Activated T-helper 1 cell treated with anti-CD3 and anti-CD28 coated beads, Interleukin-2, amount 50 U/mL, for 16 hours (primary cell): ENCODE measurements at places on chromosomes 5 and 9.

- DNase-seq = no peak
Measured at GRCh38 chr9:114008667-114009410, 69.3 kb downstream of the AMBP start.

GRCh38 chr9:95753762-95754465, 121.6 kb upstream of the ERCC6L2 start:
- no peak for DNase-seq

- no peak for DNase-seq
Measured at GRCh38 chr5:163106098-163106497, 331.3 kb upstream of the CCNG1 start.

- DNase-seq = no peak
Measured at GRCh38 chr5:38642189-38642911, 85.9 kb upstream of the LIFR start.

- DNase-seq = no peak
Measured at GRCh38 chr9:32395510-32396216, 11.2 kb downstream of the ACO1 start.

DNA sequence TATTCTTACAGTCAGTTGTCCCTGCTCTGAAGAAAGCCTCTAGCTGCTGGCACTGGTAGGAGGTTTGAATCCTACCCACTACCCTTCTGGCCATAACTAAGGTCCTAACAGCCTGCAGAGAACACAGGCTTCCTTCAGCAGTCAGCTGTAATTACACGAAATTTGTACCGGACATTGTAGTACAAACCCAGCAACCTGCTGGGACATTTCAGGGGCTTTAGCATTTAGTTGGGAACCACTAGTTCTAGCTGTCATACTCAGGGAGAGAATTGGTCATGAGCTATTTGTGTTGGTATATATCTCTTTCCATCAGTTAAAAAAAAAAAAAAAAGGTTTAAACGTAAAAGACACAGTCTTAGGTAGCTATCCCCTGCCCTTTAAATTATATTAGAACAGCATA, 1070.2 kb upstream of the DMAC1 start:
- no peak for DNase-seq

GRCh38 chr5:9376363-9377117, 169.3 kb downstream of the SEMA5A start:
- DNase-seq = no peak

- DNase-seq = no peak
Measured at GRCh38 chr9:14308853-14309145, 5.1 kb downstream of the NFIB start.

DNA sequence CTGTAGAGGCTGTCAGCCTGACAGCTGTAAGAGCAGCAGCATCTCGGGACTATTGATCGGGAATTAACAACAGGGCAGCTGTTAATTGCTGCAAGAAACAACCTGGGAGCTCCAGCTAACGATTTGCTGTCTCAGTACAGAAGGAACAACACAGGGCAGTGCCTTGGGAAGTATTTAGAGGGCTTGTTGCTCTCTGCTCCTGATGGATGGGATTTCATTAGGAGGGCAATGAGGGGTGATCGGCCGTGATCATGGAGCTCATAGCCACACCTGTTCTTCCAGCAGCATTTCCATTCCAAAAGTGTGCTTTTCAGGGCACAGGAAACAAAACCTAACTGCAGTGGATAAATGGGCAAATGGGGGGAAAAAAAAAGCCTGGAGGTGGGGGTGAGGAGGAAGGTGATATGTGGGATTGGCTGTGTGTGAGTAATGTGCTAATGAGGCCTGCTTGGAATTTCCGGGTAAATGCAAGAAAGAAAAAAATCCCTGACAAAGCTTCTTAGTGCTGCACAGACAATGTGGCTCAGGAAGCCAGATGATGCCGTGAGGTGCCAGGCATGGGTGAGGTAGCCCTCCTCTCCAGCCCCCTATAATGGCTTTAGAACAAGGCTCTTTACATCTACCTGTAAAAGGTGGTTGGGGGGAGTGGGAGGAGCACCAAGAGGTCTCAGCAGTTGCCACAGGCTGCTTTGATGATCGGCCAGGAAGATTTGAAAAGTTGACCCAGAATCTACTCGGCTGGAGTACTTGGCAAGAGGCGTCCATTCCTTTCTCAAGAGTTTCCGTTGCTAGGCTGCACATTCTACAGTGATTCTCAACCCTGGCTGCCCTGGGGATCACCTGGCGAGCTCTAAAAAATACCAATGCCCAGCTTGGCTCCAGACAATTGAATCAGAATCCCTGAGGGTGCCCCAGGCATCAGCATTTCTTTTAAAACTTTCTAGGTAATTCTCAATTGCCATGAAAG, 139.5 kb upstream of the KLF9 start:
- no peak for DNase-seq

DNA sequence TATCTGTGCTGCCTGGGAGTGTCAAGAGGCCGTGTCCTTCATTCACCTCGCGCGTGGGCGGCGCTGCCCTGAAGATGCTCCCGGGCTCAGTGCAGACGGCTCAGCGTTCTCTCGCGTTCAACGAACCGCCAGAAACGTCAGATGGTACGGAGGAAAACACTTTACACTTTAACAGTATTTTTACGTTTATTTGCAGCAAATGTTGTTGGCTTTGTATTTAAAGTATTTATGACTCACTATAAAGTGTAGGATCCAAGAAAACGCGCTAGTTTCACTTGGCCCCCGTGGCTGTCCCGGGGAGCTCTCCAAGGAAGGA, 544 bp upstream of the ERCC6L2 start:
- DNase-seq = peak; percentile 32

- DNase-seq = no peak
Measured at GRCh38 chr9:14136047-14136635, 177.8 kb downstream of the NFIB start.

DNA sequence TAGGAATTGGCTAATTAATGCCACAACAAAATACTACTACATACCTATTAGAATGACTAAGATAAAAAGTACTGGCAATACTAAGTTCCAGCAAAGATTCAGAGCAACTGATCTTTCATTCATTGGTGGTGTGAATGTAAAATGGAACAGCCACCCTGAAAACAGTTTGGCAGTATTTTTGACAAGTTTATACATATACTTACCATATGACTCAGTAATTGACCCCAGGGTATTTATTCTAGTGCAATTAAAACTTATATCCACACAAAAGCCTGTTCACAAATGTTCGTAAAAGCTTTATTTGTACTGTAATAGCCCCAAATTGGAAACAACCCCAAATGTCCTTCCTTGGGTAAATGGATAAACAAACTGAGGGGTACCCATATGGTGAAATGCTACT, 270.8 kb upstream of the ACTBL2 start:
- DNase-seq = no peak

GRCh38 chr5:163867324-163867723, 361.9 kb downstream of the MAT2B start:
- DNase-seq = no peak

GRCh38 chr9:86281593-86282076, 703 bp downstream of the ISCA1 start:
- no peak for DNase-seq

DNA sequence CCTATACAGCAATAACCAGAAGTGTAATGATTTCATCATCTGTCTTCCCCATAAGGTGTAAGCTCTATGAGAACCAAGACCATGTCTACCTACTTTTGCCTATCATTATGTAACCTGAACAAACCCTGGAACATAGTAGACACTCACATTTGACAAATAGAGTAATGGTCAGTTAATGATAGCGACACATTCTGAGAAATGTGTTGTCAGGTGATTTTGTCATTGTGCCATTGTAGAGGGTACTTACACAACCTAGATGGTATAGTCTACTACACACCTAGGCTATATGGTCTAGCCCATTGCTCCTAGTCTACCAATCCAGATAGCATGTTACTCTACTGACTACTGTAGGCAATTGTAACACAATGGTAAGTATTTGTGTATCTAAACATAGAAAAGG, 22.3 kb upstream of the WDR41 start:
- no peak for DNase-seq

GRCh38 chr9:68609901-68610415, 69.3 kb upstream of the TMEM252 start:
- DNase-seq = no peak

DNA sequence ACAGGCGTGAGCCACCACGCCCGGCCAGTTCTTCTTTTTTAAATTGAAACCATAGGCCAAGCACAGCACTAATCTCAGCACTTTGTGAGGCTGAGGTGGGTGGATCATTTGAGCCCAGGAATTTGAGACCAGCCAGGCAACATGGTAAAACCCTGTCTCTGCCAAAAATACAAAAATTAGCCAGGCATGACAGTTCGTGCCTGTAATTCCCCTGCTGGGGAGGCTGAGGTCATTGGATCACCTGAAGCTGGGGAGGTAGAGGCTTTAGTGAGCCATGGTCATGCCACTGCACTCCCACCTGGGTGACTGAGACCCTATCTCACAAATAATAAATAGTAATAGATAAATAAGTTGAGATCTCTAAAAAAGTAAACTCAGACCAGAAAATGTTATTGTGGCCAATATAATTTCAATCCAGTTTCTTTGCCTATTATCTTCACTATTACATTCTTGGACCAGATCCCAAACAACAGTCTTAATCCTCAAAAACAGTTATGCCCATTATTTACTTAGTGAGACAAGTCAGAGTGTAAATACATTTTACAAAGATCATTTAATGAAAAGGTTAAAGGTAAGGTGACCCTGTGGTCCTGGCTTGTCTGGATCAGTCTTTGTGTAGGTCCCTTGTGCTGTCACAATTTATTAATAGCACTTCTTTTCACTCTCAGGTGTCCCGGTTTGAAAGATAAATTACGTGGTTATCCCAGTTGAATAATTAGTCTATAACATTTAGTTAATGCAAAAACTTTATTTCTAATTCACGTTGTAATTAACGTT, 53.6 kb downstream of the RAB24 start:
- DNase-seq = no peak

DNA sequence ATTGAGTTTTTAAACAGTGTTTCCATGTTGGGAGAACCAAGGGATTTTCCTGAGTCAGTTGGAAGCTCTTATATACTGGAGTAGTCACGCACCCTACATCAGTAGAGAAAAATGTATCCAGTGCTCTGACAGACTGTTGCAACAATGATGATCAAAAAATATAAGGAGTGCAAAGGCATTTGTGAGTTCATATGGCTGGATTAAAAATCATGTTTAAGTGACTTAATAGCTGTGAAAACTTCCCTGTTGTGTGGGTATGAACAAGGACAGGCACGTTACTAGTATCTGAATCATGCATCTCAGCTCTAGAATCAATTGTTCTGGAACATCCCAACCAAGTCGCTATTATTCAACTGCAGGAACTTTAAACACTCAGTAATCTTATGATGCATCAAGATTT, 229.7 kb downstream of the ROR2 start:
- DNase-seq = no peak

DNA sequence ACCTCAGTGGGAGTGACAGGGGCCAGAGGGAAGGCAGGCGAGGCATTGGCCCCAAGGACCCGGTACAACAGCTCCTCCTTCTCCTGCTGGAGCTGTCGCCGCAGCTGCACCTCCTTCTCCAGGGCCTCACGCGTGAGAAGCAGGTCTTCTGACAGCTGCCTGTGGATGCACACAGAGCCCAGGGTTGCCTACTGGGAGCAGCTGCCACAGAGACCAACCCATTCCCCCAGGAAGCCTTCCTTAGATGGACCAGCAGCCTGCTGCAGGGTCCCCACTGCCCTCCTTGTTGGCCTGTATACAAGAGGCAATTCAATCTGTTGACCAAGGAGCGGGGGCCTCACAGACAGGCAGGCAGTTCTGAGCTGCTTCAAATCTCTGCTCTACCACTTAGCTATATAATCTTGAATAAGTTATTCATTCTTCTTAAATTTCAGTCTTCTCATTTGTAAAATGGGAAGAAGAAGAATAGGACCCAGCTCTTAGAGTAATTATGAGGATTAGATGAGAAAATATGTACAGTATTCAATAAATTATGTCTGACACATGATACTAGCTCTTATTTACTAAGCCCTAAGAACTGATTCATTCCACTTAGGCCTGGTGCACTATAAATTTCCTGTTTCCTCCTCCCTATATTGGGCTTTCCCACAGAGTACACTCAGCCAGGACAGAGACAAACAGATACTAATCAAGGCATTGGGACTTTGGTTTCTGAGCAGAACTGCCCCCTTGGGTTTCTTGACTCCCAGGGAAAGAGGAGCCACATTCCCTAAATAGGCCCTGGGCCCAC, 26.1 kb upstream of the ANXA6 start:
- no peak for DNase-seq

GRCh38 chr9:18976709-18977531, 56.1 kb downstream of the SAXO1 start:
- DNase-seq = no peak

DNA sequence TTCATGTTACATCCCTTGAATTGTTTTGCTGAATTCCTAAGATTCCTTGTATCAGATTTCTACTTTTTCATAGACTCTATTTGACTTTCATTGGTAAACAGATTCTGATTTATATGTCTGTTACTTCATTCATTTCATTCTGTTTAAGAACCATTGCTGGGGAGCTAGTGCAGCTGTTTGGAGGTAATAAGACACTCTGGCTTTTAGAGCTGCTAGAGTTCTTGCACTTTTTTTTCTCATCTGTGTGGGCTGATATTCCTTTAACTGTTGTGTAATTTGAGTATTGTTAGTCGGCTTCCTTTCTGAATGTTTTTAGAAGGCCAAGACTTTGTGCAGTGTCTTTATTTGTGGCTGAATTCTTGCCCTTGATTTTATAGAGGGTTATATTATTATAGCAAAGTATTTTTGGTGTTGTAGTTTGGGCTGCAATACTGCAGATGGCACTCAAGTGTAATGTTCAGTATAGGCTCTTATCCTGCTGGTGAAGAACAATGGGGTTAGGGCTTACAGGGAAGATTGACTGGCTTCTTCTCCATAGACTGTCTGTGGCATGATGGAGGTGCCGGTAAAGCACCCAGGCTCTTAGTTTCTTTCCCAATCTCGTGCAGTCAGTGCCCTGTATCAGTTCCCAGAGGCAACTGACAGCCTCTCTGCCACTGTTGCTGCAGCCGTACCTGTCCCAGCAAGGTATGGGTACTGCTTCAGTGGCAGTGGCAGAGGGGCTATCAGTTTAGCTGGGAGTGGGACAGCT, 162.2 kb downstream of the OXCT1 start:
- DNase-seq = no peak

DNA sequence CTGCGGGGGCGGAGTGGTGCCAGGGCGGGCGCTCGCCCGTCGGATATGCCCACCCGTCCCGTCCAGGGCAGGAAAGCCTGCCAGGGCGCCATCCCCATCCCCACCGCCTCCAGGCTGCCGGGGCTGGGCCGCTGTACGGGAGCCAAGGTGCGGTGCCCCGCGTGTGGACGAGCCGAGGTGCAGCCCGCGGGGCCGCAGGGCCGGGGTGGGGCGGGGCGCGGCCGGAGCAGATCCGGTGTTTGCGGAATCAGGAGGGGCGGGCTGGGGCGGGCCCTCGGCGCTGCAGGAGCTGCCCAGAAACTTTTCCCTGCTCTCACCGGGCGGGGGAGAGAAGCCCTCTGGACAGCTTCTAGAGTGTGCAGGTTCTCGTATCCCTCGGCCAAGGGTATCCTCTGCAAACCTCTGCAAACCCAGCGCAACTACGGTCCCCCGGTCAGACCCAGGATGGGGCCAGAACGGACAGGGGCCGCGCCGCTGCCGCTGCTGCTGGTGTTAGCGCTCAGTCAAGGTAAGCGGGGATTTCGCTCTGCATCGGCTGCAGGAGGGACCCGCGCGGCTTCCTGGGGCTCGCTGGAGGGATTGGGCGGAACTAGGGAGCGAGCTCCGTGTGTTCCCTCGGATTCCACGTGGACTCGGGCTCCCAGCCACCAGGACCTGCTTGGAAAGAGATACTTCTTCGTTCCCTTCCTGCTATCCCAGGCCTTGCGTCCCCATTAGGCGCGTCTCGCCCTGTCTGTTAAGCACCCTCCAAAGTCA, at the start of gene ITGA2:
Gene ITGA2 (plus strand): TSS at position 328 of the 756 bp plus-strand sequence. CDS start 117 bp downstream, at position 445.
- DNase-seq = no peak
